ENCODE measurements at places on chromosomes 5 and 9.

DNA sequence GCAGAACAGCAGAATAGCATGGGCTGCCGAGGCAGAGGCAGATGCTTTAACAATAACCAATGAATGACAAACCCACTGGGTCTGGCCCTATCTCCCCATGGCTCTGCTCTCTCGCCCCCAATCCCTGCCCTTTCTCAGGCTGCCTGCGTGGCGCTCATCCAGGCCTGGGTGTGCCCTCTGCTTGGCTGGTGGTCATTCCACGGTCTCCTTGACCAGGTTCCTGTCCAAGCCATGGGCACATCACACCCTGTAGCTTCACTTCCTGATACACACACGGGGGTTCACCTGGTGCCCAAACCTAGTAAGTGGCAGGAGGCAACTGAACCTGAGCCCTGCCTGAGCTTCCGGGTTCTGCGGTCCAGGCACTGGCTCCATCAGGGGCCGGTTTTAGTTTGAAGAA lies 87.6 kb downstream of the DAP start:
- DNase-seq: no peak

- DNase-seq: no peak
Measured at GRCh38 chr9:6126377-6126776, 89.2 kb upstream of the IL33 start.

- no peak for DNase-seq
Measured at GRCh38 chr9:68523367-68523936, 17.2 kb downstream of the TMEM252 start.

DNA sequence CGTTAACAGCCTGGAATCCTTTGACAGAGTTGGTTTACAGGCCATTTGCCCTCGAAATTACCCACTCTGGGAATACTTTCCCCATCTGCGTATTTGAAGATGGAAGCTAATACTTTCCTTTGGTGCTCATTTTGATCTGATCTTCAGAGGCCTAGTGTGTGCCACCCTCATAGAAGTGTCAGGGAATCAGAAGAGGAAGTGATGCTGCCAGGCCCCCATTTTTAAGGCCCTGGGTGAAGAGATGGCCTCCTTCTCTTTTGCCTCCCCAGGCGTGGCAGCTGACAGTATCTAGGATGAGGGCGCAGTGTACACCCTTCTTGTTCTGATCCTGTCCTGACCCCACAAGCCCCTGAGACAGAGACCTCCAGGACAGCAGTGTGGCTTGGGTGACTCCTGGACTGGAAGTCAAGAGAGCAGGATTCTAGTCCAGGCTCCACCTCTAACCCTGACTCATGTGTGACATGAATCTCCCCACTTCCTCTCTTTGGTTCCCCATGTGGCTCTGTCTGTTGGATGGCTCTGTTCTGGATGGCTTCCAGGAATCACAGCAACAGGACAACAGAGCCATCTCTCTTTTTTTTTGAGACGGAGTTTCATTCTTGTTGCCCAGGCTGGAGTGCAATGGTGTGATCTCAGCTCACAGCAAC lies 27.8 kb downstream of the CSF1R start:
- DNase-seq: peak; percentile 80

DNA sequence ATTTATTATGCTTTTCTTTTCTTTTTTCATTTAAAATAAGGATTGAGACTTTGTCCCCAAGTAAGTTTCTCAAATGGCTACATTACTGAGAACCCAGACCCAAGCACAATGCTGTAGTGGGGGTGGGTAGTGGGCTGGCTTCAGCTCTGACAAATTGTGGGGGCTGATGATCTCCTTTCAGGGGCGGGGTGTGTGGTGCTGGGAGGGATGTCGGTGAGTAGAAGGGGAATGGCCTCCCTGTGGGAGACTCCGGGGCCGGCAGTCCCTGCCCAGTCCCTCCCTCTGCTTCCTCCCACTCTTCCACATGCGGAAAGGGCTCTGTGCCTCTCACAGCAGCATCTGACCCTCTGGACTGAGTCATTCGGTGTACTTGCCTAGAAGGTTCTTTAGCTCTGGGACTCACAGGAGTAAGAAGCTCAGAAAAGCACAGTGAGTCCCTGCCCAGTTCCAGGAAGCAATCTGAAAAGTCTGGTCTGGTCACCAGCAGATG lies 14.3 kb downstream of the CD180 start:
- peak; percentile 35 for DNase-seq

GRCh38 chr5:96329886-96330529 lies 103.0 kb downstream of the PCSK1 start:
- DNase-seq: no peak

- DNase-seq: no peak
Measured at GRCh38 chr5:139634541-139634940, 13.6 kb upstream of the CXXC5 start.

- no peak for DNase-seq
Measured at GRCh38 chr5:180053061-180053602, 18.4 kb downstream of the RNF130 start.

DNA sequence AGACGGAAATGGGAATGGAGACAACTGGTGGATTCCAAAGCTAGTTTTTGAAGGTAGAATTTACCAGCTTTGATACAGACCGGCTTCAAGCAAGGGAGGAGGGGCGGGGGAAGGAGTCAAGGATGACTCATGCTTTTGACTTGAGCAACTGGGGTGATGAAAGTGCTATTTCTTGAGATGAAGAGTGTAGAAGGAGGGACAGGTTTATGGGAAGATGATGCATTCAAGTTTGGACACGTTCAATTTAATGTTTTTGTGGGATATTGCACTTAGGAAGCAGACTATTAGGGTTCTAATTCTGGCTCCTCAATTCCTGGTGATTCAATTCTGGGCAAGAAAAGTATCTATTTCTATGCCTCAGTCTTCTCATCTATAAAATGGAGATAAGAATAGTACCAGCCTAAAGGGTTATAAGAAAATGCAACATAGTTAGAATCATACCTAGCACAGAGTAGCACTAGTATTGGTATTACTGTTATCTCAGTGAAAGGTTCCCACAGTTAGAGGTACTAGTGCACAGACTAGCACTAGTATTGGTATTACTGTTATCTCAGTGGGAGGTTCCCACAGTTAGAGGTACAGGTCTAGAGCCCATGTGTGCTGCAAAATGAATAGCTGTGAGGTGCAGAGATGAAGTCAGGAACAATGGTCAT lies 4.6 kb downstream of the NIPAL4 start:
- DNase-seq: peak; percentile 95

GRCh38 chr5:144742361-144742760 lies 571.7 kb downstream of the KCTD16 start:
- DNase-seq: no peak

- DNase-seq: no peak
Measured at GRCh38 chr9:90052366-90052765, 447.6 kb downstream of the GADD45G start.

GRCh38 chr9:69820955-69821788 lies 555 bp downstream of the CFAP95 start:
- no peak for DNase-seq

GRCh38 chr5:173235499-173236394 lies 741 bp upstream of the NKX2-5 start:
- no peak for DNase-seq

GRCh38 chr9:6488395-6488794 lies 75.4 kb downstream of the UHRF2 start:
- DNase-seq: no peak

DNA sequence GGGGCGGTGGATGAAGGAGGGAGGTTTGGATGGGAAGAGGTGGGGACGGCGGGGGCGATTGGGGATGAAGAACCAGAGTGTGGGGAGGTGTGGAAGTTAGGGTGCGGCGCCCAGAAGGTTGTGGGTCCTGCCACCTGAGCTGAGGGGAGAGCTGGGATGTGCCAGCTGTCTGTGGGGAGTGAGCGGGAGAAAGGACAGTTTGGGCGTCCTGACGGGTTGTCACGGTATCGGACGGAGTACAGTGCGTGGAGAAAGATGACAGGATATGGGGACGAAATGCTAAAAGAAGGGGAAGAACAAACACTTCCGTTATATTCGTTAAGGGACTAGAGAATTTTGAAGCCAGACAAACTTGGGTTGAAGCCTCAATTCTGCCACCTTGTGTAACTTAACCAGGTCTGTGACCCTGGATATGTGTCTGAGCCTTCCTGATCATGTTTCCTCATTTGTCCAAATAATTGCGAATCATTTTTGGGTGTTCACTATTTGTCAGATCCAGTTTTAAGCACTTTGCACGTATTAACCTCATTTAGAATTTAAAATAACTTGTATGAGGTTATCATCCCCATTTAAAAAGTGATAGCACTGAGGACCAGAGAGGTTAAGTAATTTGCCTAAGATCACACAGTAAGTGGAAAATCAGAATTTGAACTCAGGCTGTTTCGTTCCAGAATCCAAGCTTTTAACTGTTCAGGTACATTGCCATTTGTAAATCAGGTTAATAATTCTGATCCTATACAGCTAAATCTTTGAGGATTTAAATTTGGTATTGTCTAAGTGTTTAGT lies 689 bp downstream of the CNTRL start:
- DNase-seq: no peak

GRCh38 chr9:72383978-72384709 lies 19.1 kb upstream of the ZFAND5 start:
- peak; percentile 90 for DNase-seq

DNA sequence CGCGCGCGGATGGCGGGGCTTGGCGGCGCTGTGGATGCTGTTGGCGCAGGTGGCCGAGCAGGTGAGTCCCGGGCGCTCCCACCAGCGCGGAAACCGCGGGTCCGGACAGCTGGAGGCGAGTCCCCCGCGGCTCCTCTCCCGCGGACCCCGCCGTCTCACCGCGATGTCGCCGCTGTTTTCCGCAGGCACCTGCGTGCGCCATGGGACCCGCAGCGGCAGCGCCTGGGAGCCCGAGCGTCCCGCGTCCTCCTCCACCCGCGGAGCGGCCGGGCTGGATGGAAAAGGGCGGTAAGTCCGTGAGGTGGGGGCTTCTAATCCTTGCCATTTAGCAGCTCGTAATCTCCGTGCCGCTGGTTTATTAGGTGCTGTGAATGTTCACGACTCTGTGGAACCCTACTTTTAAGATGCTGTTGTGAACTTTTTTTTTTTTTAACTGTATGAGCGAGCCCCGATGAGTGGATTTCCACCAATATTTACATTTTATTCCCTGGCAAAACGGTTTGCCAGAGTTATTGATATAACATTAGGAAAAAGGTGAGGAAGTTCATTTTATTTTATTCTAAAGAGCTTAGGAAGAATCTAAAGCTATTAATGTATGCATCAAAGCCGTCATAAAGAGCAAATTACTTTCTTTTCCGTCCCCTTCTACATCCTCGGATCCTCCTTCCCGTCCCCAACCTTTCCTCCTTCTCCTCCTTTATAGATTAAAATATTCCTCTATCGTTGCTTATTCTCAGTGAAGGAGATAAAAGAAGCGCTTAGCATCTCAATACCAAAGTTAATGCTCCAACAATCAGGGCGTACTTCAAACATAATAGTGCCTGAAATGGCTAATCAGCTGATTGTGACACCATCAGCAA lies 579 bp downstream of the ADAMTS16 start:
- no peak for DNase-seq

DNA sequence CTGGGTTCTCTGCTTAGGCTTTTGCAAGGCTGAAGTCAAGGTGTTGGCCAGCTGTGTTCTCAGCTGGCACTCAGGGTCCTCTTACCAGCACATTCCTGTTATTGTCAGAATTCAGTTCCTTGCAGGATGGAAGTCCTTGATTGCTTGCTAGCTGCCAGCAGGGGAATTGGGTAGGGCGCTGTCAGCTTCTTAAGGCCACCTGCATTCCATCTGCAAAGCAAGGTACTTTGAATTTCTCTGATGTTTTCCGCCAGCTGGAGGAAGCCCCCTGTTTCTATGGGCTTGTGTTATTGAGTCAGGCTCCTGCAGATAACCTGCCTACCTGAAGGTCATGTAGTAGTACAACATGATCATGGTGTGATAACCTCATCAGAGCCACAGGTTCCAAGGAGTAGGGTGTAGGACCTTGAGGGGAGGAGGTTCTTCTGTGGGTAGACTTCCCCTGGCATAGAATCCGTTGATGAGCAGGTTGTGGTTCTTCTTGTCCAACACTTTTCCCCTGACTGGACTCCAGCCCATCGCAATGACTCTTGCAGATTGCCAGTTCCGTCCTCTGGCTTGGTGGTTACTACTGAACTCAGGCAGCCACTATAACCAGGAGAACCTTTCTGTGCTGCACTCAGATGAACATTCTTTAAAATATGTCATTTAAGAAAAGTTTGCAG lies 6.8 kb downstream of the TENT4A start:
- DNase-seq: no peak

DNA sequence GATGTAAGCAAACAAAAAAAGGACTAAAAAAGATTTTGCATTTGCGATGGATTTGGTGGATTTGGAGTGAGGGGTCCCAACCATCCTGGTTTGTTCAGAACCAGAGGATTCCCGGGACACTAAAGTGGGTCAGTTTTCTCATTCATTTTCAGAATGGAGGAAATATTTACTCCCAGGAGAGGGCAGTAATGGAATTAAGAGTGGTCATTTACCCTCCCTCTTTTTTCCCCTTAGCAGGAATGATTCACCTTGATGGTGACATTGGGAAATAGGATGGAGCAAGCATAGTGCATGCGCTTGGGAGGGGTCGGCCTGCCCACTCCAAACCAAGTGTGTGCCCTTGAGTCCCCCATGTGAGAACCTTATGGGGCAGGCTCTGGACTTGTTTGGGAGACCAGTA lies 164.2 kb upstream of the PUM3 start:
- no peak for DNase-seq

- no peak for DNase-seq
Measured at GRCh38 chr9:28121366-28121765, 548.1 kb upstream of the C9orf72 start.

DNA sequence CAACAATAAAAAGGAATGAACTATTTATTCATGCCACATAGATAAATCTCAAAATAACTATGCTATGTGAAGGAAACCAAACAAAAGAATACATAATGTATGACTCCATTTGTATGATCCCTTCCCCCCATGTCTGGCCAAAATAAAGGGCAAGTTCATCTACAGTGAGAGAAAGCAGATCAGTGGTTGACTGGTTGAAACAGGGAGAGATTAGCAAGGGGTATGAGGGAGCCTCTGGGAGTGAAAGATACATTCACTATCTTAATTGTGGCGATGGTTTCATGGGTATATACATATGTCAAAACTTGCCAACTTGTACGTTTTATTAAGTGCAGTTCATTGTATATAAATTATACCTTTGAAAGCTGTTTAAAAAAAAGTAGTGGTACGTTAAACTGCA lies 4.8 kb downstream of the PSMD5 start:
- DNase-seq: no peak

DNA sequence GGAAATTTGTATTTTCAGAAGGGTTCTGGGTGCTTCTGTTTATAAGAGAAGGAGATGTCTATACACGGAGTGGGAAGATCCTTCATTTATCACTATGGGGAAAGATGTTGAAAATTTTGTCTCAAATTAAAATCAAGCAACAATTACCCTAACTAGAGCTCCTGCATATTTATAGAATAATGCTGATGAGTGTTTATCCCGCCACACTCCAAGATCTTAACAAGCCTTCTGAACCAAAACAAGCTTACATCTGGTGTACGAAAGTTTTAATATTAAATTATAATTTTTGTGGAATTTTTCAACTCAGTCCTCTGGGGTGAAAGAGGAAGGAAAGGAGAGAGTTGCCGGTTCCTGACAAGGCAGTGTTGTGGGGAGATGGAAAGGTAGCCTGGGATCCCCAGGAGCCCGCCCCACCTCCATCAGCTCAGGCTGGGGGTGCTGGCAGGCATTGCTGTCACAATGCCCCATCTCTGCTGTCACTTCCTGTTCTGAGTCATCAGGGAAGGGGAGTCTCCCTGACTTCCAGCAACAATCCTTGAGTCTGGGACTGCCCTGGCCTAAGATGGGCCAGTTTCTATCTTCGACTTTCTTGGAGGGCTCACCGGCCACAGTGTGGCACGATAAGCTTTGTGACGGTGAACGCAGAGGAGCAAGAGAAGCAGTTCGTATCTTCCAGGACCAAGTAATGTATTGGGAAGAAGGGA lies 64.5 kb downstream of the ERAP1 start:
- DNase-seq: peak; percentile 40

GRCh38 chr5:45057564-45057963 lies 248.8 kb downstream of the MRPS30 start:
- no peak for DNase-seq

Data from fibroblast of skin of abdomen (primary cell).